ENCODE measurements at places on chromosomes 4 and X.

DNA sequence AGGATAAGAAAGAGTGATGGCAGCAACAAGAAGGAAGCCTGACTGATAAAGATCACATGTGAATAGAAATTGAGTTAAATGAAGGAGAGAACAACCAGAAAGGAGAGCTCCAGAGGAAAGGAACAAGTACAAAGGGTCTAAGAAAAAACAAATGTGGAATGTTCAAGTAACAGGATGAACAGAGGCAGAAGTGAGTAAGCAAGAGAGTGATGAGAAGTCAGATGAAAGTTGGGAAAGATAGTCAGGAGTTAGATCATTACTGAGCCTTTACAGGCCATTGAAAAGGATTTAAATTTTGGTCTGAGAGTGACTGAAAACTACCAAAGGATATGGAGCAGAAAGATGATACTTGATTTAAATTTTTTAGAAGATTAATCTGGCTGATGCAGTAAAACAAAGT, 38.1 kb downstream of the NFXL1 start:
- DNase-seq: no peak

GRCh38 chr4:167509551-167509950, 275.3 kb upstream of the SPOCK3 start:
- no peak for DNase-seq

GRCh38 chr4:16078195-16078760, 5.5 kb downstream of the PROM1 start:
- DNase-seq: no peak

DNA sequence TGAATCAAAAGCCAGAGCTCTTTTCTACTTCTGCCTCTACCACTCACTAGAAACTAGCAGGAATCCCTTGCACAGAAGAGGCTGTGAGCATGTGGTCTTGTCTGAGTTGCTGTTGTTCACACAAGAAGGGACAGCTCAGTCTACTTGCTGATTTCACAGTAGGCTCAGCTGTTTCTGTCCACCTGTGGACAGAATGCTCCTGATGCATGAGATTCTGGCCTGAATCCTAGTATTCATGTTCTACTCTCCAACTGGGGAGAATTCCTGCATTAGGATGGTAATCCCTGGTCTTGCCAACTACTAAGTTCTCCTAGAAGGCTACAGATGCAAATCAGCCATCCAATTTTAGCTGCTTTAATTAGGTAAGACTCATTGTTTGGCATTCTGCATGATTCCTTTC, 112.8 kb downstream of the PPA2 start:
- DNase-seq: no peak

- DNase-seq: no peak
These were observed 57.4 kb upstream of the SORBS2 start for GRCh38 chr4:185869427-185869826.

DNA sequence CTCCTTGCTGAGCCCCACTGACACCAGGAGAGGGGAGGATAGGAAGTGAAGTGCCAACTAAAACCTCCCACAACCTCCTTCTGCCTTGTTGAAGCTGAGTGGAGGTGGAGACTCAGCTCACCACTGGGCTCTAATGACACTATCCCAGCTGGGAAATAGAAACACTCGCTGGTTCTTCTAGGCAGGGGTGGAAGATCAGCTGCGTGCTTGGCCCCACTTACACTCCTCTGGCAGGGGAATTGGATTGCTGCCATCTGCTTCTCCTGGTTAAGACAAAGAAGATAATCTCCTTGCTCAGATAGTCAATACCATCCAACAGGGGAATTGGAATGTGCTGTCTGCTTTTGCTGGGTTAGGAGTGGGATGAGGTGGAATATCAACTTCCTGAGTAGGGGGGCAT, 392.5 kb downstream of the ZNF674 start:
- no peak for DNase-seq

DNA sequence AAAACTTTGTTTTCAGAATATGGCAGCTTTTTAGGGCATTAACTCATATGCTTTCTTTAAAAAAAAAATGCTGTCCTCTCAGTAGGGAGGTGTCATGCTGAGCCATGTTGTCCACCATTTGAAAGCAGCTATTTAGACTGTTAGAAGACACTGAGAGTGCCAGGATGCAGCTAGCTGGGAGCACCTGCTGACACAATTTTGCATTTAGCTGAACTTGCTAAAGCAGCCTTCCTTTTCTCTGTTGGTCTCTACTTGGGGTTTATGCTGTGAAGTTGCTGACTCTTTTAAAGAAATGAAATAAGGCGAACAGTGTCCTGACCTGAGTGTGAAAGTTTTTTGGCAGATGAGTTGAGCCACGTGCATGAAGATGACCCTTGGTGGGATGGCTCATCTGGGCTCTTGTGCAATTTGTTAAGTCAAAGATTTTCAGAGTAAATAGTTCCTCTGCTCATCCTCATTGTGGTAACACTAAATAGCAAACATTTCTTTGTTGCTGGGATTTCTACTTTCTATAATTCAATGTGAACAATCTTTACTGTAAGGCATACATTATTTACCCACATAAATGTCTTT, 64.5 kb downstream of the CDS1 start:
- no peak for DNase-seq

GRCh38 chr4:145170223-145170622, 10.2 kb downstream of the OTUD4 start:
- DNase-seq: no peak

DNA sequence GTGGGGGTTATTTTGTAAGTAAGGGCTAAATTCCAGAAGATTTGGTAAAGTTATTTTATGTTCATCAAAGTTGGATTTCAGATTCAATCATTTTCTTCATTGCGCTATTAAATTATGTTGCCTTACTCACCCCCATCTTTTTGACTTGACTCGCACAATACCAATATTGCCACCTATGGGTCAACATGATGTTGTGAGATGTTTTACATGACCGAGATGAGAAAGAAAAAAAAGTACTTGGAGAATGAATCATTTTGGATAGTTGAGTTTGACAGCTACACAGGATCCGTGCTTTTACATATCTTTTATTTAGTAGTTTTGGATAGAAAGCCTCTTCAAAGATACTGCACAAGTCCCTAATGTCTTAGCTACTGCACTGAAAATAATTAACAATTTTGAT, 224.2 kb upstream of the EMCN start:
- DNase-seq: no peak

GRCh38 chr4:15348695-15349094, 79.1 kb upstream of the C1QTNF7 start:
- no peak for DNase-seq

DNA sequence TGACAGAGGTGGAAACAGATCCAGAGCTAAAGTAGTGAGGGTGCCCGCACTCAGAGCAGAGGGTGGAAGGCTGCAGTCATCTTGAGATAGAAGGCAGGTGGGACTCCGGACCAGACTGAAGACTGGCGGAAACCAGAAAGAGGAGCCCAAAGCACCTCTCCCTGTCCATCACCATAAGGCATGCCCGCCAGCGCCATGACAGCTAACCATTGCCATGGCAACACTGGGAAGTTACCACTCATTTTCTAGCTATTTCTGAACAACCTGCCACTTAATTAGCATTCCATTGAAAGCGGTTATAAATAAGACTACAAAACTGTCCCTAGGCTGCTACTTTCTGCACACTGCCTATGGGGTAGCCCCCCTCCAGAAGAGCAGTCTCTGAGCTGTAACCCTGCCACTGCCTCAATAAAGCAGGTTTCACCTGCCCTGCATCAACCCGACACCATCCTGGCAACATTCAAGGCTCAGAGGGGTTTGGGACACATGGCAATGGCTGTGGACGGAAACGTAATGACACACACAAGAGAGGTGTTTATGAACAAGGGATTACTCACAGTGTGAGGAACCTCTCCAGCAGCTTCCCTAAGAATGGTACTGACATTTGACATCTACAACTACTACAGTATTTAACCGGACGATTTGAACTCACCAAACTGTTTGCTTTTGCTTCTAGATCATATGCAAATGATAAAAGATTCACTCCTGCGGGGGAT, 27.8 kb upstream of the FGFBP2 start:
- DNase-seq: no peak

DNA sequence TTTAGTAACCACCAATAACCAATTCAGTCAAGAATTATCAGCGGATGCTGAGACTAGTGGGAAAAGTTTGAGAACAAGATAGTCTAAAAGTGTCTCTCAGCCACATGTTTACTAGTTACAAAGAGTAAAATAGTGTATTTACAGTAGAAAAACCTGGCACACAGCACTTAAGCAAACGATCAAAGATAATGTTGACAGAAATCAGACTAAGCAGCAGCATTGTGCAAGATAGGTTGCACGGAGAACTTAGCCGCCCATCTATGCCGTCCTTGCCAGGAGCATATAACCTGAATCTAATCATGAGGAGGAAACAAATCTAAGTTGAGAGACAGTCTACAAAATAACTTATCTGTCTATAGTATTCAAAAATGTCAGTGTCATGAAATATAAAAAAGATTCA, 35.3 kb downstream of the KLHL5 start:
- DNase-seq: no peak

DNA sequence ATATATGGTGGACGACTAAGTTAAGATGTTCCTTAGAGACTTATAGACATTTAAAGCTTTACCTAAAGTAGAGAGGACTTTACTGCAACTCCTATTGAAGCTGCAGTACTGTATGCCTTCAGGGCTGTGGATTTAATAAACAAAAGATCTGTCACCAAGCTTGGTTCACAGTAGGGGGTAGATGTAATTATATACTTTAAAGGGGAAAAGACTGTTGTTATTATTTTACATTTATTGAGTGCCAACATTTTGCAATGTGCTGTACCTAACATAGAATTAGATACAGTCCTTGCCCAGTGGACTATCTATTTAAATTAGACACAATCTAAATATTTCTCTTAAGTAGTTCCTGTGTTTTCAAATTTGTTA, 67.2 kb downstream of the SLIT2 start:
- no peak for DNase-seq

GRCh38 chrX:1592470-1593142, 1.2 kb downstream of the AKAP17A start:
- peak; percentile 20 for DNase-seq

GRCh38 chr4:81783558-81783957, 311.9 kb upstream of the RASGEF1B start:
- DNase-seq: no peak

- DNase-seq: no peak
These were observed 20.2 kb downstream of the GYG2 start for GRCh38 chrX:2848871-2849301.

DNA sequence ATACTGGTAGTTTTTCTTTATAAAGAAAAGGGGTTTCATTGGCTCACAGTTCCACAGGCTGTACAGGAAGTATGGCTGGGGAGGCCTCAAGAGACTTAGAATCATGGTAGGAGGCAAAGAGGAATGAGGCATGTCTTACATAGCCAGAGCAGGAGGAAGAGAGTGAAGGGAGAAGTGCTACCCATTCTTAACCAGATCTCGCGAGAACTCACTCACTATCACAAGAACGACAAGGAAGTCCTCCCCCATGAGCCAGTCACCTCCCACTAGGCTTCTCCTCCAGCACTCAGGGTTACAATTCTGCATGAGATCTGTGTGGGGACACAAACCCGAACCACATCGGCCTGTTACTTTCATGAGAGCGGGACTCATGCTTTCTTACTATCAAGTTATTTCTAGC, 240.5 kb downstream of the TENM3 start:
- no peak for DNase-seq

- no peak for DNase-seq
These were observed 196.1 kb upstream of the GK2 start for GRCh38 chr4:79604152-79604551.

- DNase-seq: no peak
These were observed 47.8 kb downstream of the ZCCHC13 start for GRCh38 chrX:74351760-74352159.

- DNase-seq: no peak
These were observed 409.8 kb upstream of the GALNT7 start for GRCh38 chr4:172758586-172759340.

DNA sequence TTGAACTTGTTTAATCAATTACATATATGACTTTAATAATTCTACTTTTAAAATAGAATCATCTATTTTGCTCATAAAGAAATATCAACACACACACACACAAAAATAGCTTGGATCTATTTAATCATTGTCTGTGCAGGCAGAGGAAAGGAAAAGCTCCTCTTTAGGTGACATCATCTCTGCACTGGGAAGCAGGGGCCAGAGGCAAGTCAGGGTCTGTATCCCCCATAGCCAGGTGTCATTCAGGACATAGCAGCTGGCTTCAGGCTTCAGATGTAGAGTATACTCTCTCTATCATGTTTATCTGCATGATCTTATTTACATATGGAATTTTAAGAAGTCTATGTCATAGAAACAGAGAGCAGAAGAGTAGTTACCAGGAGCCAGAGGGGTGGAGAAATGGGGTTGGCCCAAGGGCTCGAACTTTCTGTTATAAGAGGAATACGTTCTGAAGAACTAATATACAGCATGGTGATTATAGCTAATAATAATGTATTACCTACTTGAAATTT, 110.4 kb upstream of the LDB2 start:
- DNase-seq: no peak

DNA sequence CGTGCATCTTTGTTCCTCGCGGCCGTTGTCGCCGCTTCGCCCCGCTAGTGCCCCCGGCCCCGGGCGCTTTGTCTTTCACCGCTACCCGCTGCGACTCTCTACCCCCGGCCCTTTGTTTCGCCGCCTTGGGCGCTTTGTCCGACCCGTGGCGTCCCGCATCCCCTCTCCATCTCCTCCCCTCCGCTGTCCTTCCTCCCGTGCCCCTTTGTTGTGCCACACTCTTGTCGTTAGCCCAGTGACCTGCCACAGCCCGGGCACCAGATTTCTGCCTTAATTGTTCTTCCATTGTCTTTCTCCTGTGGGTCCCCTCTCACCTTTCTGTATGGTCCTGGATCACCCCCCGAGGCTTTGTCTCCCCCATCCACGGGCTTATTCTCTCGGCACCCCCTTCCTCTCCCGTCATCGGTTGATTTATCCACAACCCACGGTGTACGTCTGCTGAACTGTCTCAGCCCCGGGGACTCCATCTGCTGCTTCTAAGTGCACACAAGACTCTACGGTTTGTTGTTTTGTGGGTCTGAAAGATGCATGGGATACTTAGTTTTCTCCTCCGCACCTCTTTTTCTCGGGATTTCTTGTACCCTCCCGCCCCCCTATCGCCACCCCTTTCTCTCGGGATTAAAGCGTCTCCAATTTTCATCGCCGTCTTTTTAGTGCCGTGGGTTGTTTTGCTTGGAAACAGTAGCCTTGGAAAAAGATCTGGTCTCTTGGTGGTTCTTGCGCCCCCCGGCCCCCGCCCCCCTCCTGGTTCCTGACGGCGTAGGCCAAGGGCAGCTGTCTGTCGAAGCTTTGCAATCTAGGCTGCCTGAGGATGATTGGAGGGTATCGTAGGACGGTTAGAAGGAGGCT, 783 bp downstream of the RBPJ start:
- peak; percentile 57 for DNase-seq

DNA sequence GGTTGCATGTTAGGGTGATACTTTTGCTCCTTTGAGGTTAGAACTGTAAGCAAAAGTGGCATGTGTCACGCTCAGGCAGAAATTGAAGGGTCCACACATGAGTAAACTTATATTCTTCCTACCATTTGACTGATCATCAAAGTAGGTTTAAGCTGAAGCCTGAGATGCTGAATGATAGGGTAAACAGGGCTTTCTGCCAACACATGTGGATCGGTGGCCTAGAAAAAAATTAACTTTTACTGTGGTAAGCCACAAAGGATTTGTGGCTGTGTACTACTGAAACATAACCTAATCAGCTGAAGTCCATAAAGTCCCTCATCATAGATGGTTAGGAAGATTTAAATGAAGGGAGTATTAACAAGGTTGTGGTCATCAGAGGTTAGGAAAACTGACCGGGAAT, 1070.1 kb downstream of the STPG2 start:
- DNase-seq: no peak

- peak; percentile 2 for DNase-seq
These were observed 242.5 kb upstream of the PRPS2 start for GRCh38 chrX:12548746-12549145.
